DMS 273 treated with DMSO at 0.1 percent for 48 hours (cell line): ENCODE measurements at places on chromosomes 16 and 17.

DNA sequence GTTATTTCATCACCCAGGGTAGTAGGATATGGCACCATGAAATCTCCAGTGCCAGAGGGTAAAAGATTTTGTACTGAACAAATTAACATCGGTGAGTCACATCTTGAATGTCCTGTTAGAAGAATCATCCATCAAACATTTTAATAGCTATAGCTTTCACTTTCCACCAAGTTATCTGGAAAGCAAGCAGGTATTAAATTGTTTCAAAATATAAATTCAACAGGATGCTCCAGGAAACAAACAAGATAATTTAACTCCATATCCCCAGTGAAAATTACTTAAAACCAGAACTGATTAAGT lies 2.4 kb downstream of the VEZF1 start:
- no peak for DNase-seq

GRCh38 chr17:50573866-50574611 lies 13.5 kb downstream of the CACNA1G start:
- no peak for DNase-seq

- no peak for DNase-seq
These were observed 13.4 kb upstream of the SULT1A1 start for GRCh38 chr16:28623172-28623711.

GRCh38 chr16:82231008-82231787 lies 61.2 kb upstream of the MPHOSPH6 start:
- DNase-seq = no peak

DNA sequence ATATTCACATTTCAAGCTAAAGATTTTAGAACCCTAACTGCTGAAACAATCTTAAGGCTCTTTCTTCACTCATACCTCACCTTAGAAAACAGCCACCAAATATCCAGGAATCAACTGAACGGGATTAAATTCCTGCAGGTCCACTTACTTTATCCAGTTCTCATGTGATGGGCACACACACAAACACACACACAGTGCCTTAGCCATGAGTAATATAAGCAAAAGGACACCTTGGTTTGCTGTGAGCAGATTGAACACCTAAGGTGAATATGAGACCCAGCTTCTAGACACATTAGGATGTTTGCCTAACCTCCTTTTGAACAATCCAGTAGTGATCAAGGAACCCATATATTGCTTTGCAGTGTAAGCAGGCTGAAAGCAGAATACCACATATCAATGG lies 81.5 kb downstream of the TUBD1 start:
- DNase-seq = no peak

DNA sequence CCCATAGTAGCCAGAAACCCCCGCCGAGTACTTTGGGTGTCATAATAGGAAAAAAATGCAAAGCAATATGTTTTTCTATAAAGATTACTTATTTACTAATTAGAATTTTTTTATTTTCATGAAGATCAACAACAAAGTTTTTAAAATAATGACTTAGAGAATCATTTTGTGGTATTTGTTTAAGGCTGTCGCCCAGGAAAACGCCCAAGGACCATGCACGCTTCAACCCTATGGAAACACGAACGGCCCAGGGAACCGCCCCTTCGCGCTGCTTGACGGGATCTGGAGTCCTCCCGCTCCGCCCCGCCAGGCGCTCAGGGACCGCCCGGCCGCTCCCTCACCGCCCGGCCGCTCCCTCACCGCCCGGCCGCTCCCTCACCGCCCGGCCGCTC lies 408 bp upstream of the KPNA2 start:
- DNase-seq = peak; percentile 97

- DNase-seq = no peak
These were observed 102.8 kb downstream of the SSH2 start for GRCh38 chr17:29827179-29827578.

DNA sequence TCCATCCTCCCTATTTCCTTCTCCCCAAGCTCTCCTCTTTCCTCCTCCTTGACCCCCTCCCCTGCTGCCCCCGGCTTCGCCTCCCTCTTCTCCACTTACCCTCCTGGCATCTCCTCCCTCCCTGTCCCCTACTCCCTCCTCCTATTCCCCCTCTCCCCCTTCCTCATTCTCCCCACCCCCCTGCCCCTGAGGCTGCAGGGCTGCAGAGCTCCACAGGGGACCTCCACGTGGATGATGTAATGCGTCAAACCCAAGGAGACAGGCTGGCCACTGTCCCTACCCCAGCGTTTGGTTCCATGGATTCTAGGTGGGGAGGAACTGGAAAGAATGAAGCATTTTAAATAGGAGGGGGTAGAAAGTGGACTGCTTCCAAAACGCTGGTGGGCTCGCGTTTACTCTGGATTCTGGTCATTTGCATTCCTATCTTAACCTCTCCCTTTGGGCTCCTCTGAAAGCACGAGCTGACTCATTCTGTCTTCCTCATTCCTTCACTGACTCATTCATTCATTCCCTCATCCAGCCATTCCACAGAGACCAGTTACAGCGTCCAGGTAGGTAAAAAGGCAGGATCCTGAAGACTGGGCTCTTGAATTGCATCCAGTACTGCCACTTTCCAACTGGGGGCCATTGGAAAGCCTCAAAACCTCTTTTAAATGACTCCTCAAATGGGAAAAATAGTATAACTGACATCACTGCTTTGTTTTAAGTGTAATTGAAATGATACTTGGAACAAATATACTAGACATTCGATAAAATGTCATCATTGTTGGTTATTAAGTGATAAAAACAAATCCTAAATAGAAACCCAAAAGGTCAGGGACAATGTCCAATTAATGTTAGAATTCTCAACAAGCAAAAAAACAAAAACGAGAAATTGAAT lies 943 bp upstream of the COTL1 start:
- no peak for DNase-seq

GRCh38 chr17:1022278-1023024 lies 25.5 kb downstream of the TIMM22 start:
- DNase-seq = no peak

DNA sequence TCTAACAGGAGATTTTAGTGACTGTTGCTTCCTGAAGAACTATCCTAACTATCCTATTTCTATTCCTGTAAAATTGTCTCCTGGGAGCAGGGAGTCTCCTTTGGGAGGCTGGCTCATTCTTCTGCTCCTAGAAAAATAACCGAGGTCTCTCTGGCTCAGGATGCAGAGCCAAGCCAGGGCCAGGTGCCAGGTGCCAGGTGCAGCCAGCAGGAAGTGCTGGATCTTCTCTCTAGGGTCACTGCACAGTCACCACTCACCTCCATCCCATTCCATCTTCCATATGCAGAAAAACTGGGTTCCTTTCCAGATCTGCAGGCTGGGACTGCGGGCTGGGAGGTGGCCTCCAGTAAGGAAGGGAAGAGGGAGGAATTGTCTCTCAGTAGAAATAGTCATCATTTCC lies 3.8 kb upstream of the TMC7 start:
- no peak for DNase-seq

DNA sequence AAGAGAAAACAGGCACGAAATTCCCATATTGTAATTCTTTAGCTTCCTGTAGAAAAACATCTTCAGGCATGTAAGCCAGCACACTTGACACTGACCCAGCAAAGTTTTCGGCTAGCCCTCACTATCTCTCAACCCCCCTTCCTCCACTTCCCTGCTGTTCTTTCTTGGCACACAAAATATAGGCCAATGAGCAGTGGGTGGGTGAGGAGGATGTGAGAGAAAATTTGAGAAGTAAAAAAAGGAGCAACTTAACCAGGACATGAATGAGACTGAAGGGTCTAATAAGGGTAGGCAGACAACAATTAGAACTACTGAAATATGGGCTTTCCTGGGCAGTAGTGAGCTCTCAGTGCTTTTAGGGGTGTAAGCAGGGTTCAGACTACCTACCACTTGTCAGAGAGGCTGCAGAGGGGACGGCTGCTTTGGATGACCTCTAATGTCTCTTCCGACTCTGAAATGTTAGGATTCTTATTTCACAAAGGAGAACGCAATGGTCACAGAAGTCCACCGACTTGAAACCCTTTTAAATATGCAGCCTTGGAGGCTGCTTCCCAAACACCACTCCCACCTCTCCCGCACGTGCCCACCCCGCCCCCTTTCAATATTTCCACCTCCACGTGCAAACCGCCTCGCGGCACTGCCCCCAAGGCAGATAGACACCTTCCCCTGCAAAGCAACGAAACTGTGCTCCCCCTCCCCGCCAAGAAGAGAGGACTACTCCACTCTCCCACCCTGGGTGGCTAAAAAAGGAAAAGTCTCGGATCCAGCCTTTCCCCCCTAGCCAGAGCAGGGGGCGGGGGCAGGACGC lies 889 bp downstream of the MBTD1 start:
- peak; percentile 3 for DNase-seq

DNA sequence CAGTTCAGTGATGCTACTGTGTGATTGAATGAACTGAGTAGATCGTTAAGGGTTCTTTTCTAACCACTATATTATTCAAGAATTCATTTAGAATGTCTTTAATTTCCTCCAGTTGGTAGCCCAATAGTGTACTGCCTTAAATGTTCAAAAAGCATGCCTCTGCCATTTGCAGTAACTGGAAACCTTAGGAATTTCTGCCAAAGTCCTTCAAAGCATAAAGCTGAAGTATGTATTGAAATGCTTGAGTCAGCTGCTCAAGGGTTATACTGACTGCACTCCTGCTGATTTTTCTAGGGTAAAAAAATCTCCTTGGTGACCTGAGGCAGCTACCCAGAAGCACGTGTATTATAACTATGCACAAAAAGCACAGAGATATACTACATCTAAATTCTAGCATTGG lies 56.5 kb downstream of the SNTB2 start:
- DNase-seq = no peak

- DNase-seq = no peak
These were observed 7.9 kb downstream of the ELMO3 start for GRCh38 chr16:67206838-67207248.

- DNase-seq = no peak
These were observed 22.9 kb downstream of the DHRS7C start for GRCh38 chr17:9768381-9768934.

GRCh38 chr17:79949656-79950209 lies 85.9 kb downstream of the TBC1D16 start:
- DNase-seq = no peak

- DNase-seq = no peak
These were observed 77.6 kb upstream of the RBL2 start for GRCh38 chr16:53356478-53357207.

DNA sequence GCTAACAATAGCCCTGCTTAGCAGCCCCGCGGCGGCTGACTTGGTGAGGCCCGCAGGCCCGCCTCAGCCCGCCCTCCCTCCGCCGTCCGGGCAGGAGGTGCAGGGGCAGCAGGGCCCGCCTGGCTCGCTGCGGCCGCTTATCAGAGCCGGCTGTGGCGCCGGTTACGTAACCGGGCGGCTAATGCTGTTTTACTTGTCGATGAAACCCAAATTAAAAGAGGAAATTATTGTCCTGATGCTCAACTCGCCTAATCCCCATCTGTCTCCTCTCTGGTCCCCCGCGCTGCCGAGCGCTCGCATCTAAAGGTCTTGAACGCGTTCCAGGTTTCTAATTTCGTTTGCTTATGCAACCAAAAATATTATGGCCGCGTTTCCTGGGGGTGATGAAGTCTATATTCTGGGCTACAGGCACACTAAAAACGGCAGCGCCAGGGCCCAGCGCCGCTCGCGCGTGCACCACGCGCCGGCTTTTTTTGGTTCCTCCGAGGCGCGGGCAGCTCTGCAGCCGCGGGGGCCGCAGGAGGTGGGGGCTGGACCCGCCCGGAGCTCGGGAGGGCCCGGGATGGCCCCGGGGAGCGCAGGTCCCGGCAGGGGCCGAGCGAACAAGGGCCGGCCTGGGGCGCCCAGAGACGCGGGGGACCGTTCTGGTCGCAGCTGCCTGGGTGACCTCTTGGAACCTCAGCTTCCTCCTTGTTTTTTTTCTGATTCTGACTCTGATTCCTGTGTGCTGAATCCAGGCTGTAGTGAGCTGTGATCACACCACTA lies 65.2 kb upstream of the TOB1 start:
- DNase-seq = peak; percentile 96

DNA sequence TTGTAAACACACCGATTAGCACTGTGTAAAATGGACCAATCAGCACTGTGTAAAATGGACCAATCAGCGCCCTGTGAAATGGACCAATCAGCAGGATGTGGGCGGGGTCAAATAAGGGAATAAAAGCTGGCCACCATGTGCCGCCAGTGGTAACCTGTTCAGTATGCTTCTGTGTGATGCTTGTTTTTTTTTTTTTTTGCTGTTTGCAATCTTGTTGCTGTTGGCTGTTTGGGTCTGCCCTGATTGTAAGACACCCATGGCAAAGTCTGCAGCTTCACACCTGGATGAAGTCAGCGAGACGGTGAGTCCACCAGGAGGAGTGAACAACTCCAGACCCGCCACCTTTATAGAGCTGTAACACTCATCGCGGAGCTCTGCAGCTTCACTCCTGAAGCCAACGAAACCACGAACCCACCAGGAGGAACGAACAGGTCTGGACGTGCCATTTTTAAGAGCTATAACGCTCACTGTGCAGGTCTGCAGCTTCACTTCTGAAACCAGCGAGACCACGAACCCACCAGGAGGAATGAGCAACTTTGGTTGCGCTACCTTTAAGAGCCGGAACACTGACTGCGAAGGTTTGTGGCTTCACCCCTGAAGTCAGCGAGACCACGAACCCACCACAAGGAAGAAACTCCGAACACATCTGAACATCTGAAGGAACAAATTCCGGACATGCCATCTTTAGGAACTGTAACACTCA lies 85.0 kb upstream of the MED9 start:
- no peak for DNase-seq

GRCh38 chr17:27608328-27609230 lies 22.4 kb upstream of the LGALS9 start:
- DNase-seq = no peak

DNA sequence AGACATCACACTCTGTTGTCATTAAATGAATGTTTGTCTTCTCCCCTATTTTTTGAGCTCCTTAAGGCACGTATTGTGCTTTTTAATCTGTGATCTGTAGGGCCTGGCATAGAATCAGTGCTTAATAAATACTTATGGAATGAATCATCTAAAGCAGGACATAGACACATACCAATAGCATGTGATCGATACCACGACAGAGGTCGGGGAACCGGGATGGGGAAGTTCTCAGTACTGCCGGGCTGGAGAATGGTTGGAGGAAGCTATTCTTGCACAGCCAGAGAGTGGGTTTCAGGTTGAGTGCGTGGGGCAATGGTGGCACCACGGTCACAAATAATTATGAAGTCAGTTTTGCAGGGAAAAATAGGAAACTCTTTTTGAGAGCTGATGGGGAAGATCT lies 26.8 kb downstream of the NLRP1 start:
- no peak for DNase-seq

- DNase-seq = no peak
These were observed 82.3 kb upstream of the LHX1 start for GRCh38 chr17:36854982-36855381.

- DNase-seq = no peak
These were observed 151.7 kb downstream of the CBLN1 start for GRCh38 chr16:49129935-49130334.

DNA sequence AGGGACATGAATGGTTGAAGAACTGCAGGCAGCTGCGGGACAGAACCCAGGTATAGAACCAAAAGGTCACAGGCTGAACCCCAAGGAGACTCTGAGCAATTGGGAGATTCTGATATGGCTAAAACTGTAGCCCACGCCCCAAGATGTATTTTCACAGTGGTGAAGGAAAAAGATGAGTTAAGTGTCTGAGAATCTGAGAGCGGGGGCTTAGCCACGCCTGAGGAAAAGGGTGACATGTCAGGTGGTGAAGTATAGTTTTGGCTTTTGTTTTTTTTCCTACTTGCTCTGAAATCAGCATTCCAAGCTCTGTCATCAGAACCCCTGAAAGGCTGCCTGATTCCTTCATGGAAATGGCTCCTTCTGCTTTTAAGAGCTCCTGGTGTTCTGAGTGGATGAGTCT lies 73.3 kb downstream of the AKAP1 start:
- DNase-seq = no peak
